Stimulated activated CD8-positive, alpha-beta memory T cell treated with anti-CD3 and anti-CD28 coated beads, Interleukin-2, amount 100 ng/mL, for 1 hour (primary cell): ENCODE measurements at places on chromosomes 6 and 20.

GRCh38 chr6:2763876-2764540 is 1.2 kb upstream of the WRNIP1 start:
- DNase-seq, result no peak

GRCh38 chr6:159693894-159694545 is 979 bp upstream of the SOD2 start:
- DNase-seq, result no peak

GRCh38 chr20:1456300-1456699 is 10.3 kb downstream of the NSFL1C start:
- no peak for DNase-seq

- no peak for DNase-seq
Measured at GRCh38 chr6:107434812-107435211, 24.6 kb downstream of the PDSS2 start.

DNA sequence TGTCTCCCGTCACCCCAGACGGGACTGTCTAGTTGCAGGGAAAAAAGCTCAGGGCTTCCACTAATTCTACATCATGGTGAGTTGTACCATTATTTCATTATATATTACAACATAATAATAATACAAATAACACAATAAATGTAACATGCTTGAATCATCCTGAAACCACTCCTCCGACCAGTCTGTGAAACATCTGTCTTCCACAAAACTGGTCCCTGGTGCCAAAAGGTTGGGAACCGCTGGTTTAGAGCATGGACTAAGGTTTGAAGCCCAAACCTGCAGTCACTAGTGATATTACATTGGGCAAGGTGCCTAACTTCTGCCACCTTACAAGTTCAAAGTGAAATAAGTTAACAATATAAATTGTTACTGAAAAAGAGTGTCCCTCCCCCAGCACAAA is 175.7 kb downstream of the PDE10A start:
- no peak for DNase-seq

DNA sequence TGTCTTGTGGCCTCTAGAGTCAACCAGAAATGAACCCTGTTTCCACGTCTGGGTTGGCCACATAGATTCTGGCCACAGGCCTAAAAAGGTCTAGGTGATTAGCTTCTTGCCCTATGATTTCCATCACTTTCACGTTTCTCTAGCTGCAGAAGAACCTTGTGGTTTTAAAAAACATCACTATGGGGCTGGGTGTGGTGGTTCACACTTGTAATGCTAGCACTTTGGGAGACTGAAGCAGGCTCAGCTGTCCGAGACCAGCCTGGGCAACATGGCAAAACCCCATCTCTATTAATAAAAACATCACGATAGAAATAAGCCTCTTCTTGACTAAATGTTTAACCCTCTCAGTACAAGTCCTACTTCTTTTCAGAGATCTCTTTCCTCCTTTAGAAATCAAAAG is 27.6 kb downstream of the POLR1C start:
- no peak for DNase-seq

- DNase-seq, result no peak
Measured at GRCh38 chr6:43669922-43670622, 17.5 kb downstream of the MRPS18A start.

GRCh38 chr6:92942549-92942948 is 476.8 kb downstream of the EPHA7 start:
- DNase-seq, result no peak

DNA sequence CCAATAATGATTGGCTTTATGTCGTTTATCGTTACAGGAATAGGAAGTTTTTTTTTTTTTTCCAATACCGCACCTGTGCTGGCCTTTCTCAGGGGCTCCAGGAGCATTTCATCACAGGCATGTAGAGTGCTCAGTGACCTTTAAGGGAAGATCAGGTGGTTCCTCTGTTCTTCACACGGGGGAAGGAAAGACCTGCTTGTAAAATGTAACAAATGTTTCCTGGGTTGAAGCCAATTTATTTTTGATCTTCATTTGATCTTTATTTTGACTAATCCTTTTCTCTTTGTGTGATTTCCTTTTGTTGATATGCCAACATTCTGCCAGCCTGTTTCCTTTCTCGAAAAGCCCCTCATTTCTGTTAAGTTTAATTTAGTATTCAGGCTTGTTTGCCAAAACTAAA is 61.9 kb upstream of the HBS1L start:
- DNase-seq, result no peak

DNA sequence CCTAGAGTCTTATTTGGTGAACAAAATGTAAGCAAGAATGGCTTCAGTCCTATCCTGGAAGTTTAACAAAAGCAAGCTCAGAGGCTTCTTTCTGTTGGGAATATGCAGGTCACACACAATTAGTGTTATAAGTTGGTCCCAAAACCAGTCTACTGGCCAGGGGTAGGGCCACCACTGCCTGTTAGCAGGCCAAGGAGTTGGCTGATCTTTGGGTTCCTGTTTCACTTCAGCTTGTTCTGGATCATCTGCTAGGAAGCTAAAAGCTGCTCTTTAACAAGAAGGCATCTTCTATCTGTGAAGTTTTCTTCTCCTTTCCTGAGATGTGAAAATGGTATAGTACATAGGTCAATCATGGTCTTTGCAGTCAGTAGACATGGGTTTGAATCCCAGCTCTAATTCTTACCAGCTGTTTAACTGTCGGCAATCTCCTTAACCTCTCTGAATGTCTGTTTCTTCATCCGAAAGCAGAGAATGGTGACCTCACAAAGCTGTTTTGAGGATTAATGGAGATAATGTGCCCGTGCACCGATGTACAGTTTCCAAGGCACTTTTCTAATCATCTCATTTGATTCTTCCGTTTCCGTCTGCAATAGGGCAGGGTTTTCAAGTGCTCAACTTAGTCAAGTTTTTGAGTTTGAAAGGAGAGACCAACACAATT is 271.2 kb upstream of the TAB2 start:
- no peak for DNase-seq

- no peak for DNase-seq
Measured at GRCh38 chr6:109379711-109380110, 2.6 kb downstream of the CD164 start.

DNA sequence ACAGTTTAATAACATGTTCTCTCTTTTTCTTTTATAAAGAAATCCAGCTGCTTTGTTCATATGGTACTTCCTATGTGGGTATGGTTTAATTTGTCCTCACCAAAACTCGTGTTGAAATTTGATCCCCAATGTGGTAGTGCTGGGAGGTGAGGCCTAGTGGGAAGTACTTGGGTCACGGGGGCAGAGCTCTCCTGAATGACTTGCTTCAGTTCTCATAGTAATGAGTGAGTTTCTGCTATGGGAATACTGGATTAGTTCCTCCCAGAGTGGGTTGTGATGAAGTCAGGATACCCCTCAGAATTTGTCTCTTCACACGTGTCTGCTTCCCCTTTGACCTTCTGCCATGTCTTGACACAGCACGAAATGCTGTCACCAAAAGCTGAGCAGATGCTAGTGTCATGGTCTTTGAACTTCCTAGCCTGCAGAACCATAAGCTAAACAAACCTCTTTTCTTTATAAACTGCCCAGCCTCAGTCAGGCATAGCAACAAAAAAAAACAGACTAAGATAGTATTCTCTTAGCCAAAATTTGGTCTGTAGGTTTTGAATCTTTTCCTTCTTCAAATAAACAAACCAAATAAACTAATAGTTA is 87.8 kb upstream of the HS3ST5 start:
- no peak for DNase-seq

GRCh38 chr6:21808045-21808470 is 214.5 kb downstream of the SOX4 start:
- DNase-seq, result no peak

DNA sequence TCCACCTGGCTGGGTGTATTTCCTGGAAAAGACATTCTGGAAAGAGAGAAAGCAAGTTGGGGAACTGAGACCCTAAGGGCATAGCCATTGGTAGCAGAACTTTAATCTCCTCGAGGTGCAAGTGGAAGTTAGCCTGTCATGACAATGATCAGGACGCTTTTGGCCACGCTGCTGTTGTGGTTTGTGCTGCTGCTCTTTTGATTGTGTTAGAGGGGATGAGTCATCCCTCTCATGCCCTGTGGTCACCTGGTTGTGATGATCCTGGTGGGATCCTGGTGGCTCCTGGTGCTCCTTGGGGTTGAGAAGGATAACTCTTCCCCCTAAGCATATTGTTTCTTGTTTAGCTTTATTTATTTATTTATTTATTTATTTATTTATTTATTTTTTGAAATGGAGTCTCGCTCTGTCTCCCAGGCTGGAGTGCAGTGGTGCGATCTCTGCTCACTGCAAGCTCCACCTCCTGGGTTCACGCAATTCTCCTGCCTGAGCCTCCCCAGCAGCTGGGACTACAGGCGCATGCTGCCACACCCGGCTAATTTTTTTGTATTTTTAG is 350.3 kb downstream of the KIF16B start:
- DNase-seq, result no peak

DNA sequence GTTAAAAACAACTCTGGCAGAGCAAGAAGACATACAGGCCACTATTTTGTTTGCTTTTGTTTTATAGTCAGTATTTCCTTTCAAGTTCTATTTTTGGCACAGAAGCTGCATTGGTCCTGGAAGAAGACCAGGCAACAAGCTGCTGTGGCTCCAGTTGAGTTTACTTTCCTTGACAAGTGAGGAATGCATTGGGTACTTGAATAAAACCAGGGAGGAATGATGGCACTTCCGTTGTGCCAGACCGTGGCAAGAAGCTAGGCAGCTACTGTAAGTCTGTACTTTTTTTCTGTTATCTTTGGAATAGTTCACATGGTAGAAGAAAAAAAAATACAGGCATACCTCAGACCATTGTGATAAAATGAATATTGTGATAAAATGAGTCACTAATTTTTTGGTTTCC is 66.3 kb downstream of the NCOA3 start:
- DNase-seq, result no peak

GRCh38 chr6:155311086-155311485 is 3.2 kb downstream of the TFB1M start:
- no peak for DNase-seq

- DNase-seq, result no peak
Measured at GRCh38 chr20:62142252-62143080, 728 bp downstream of the PSMA7 start.

- no peak for DNase-seq
Measured at GRCh38 chr6:169069356-169069755, 184.3 kb downstream of the THBS2 start.

DNA sequence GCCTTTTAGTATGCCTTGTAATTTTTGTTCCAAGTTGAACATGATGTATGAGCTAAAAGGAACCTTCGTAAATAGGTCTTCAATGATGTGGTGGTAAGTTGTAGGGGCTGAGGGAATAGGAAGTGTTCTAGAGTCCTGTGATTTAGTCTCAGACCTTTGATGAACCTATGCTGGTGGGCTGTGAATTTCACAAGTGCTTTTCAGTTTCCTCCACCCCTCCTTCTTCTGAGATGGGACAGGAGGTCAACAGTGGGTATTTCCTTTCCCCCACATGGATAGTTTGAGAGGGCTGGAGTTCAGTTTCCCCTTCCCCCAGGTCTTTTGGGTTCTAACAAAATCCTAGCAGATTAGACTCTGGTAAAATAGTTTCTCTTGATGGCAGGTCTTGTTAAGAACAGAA is 121.0 kb upstream of the ATXN1 start:
- DNase-seq, result no peak

- no peak for DNase-seq
Measured at GRCh38 chr6:29527126-29527525, 32.4 kb downstream of the UBD start.

DNA sequence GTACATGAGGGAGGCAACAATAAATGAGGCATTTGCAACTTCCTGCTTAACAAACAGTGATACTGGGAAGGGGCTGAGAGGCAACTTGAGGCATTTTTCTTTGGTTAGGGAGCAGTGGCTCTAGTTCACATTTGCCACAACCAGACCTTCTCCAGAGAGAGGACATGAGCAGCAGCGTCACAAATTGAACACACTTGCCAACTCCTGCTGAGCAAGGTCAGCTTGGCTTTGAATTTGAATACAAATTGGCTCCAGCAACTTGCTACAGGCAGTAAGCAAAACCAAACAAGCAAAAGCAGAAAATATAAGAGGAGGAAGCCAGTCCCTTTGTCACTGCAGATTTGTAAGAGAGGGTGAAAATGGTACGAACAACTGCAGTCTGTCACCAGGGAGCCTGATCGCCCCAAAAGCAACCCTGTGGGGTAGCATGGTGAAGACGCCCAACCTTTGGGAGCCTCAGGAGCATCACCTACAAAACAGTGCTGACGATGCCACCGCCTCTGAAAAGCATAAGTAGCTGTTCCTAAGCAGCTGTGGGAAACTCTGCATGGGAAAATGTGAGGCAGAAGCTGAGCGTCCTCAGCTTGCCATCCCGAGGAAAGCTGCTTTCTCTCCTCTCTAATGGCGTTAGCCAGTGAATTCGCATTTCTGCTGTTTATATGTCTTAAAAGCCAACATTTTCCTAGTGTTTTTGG is 378.7 kb downstream of the RNGTT start:
- no peak for DNase-seq

DNA sequence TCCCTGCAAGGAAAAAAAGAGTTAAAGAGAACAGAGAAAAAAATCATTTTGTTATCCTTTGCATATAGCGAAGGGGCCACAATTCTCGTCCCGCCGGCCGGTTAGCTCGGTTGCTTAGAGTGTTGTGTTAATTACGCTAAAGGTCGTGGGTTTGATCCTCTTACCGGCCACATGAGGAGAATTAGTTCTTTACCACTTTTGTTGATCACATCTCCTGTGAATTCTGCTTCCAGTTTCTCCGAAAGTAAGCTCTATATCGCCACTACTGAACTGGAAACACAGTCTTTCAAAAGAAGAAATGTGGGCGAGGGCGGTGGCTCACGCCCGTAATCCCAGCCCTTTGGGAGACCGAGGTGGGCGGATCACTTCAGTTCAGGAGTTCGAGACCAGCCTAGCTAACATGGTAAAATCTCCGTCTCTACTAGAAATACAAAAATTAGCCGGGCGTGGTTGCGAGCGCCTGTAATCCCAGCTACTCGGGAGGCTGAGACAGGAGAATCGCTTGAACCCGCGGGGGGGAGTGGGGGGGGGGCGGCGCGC is 13.4 kb downstream of the PRSS16 start:
- DNase-seq, result no peak

DNA sequence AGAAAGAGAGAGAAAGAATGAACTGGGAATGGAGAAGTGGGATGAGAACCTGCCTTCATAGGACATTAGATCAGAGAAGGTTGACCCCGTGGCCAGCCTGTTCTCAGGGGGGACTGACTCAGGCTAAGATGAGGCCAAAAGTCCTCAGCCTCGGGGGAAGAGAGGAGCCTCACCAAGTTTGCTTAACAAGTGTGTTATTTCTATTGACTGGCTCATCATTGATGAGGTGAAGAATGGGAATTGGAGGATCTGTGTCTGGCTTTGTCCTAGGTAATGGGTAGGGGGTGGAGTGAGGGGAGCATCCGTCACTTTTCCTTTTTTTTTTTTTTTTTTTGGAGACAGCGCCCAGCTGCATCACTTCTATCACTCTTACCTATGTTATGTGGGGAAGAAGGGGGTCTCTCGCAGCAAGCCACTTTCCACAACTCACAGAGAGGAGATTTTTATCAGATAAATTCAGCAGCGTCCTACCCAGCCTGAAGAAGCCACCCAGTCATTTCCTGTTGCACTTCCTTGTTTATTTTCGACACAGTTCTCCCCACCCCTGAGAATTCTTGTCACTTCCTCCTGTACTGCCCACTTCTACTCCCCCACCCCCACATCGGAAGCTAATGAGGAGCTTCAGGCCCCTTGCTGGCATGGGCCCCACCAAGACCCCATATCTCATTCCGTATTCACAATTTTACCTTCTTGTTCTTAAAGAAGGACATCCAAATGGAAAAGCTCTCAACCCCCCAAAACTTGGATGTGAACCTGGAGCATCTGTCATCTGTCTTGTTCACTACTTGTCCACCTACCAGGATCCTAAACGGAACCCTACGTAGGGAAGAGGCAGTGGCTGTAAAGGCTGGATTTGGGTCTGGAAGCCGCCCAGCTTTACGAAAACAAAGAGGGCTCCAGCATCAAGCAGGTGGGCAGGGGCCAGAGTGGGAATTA is 2.8 kb upstream of the RNASET2 start:
- peak; percentile 14 for DNase-seq
